Stimulated activated CD4-positive, alpha-beta T cell treated with anti-CD3 and anti-CD28 coated beads, Interleukin-1b, Interleukin-23, amount 100 ng/mL, for 24 hours (primary cell): ENCODE measurements at places on chromosomes 7 and 10.

DNA sequence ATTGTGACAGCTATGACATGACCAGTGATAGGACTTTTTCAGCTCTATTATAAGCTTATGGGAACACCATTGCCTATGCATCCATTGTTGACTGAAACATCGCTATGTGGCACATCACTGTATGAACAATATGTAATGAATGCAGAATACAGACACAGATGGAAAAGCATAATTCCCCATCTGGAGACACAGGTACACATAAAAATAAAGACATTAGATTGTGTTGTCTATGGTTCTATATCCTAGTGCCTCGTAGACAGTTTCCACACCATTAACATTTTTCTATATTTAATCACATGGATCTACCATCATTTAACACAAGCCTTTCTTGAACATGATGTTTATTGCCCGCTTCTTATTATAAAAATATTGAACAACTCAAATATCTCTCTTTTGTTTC lies 96.3 kb upstream of the STK17A start:
- no peak for DNase-seq

GRCh38 chr7:129655811-129656210 lies 44.3 kb downstream of the NRF1 start:
- no peak for DNase-seq

DNA sequence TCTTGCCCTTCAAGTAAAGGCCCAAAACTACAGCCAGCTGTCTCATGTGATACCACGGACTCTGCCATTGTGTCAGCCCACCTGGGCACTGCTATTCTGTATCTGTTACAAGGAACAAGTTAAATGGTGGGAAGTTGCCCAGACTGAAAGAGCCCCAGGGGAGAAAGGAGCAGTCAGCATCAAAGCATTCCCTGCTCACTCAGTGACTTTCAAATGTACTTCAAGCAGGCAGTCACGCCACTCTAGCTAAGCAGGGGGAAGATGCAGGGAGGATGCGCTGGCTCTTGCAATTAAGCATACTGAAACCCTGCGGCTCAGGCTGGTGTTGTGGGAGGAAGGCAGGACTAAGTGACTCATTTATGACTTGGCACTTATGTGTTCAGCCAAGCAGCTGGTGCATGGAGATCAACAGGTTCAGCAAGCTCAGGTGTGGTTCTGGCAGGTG lies 1249.6 kb downstream of the TYW1 start:
- DNase-seq: no peak

DNA sequence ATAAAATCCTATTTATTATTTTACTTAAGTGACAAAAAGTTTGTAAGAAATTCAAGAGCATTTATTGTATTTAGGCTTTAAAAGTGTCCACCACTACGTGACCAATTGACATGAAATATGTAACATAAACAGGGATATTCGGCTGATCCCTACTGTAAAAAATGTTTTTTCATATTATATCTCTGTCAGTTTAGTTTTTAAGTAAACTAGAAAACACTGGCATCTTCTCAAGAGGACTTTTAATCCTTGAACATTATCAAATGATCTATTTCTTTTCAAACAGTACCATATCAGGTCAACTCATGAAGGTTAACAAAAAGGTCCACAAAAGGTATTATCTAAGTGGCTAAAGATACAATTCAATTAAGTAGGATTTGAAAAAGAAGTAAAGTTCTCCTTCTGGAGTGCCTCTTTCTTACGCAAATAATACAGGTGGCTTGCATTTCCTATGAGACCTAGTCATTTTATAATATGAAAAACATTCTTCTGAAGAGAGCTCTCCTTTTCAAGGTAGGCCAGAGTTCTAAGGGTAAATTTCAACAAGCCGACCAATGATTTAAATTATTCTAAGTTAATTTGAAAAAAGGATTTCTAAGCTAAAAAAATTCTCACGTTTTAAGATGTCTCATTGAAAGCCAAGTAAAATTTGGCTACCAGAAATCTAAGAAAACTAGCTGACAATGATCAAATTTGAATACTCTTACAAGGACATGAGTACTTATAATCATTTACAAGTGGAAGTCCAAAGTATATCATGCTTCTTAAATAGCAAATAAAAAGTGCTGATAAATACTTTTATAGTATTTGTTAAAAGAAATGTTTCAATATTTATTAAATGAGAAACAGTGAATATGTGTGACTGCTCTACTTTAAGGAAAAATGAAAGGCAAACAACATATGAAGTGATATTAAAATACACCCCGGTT lies 133.5 kb downstream of the NRBF2 start:
- no peak for DNase-seq

DNA sequence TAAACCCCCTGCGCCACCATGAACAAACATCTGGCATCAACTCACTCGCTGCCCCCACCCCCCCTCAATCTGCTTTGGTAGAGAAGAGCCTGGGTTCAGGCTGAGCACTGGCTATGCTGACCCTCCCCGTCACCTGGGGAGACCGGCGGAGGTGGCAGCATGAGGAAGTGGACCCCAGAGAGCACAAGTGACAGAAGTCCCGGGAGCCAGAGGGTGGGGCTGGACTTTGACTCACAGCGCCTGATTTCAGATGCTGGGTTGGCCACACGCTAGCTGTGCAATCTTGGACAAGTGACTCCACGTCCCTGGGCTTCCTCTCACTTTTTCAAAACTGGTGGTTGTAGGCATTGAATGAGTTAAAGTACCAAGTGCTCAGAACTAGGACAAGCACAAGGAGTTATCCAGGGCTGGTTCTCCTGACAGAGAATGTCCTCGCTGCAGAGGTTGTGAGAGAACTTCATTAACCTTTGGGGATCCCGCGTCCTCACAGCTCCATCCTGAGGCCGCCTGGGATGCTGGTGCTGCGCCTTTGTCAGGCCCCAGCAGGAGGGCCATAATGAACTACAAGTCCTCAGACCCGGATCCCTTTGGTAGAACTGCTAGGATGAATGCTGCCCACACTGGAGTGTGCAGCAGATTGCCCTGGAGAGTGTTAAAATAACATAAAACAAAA lies 48.8 kb upstream of the RASGEF1A start:
- DNase-seq: no peak
